ENCODE measurements at places on chromosomes 1 and 21.

DNA sequence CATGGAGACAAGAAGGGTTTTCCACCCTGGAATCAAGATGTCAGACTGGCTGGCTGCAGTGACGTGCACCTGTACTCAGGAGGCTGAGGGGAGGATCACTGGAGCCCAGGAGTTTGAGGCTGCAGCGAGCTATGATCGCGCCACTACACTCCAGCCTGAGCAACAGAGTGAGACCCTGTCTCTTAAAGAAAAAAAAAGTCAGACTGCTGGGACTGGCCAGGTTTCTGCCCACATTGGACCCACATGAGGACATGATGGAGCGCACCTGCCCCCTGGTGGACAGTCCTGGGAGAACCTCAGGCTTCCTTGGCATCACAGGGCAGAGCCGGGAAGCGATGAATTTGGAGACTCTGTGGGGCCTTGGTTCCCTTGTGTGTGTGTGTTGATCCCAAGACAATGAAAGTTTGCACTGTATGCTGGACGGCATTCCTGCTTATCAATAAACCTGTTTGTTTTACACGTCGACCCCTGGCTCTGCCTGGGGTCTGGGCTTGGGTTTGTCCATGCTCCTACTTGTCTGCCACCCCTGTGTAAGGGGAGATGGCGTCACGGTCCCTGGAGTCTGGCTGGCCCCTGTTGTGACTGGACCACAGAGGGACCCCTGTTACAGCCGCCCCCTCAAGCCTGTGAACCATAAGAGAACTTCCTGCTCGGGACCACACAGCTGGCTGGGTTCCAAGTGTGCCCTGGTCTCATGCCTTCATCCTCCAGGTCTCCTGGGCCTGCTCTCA is 20.9 kb upstream of the VPS13D start:
- DNase-seq: peak; percentile 74

DNA sequence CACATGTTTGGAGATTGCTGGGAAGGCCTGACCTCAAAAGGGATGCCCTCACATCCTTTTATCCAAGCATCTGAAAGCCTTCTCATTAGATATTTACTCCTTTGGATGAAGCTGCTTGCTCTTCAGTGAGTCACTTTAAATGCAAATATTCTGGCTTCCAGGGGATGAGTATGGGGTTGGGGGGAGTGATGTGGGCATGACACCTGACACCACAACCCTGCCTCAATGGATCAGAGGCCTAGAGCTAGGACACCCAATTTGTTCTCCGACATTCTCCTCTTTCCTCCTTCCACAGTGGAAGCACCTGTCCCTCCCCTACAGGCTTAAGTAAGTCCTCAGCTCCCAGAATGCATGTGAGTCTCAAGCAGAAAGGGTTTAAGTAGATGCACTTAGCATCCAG is 238.3 kb downstream of the OMA1 start:
- DNase-seq: no peak

- no peak for DNase-seq
These were observed 4.0 kb downstream of the TOMM40L start for GRCh38 chr1:161229896-161230295.

DNA sequence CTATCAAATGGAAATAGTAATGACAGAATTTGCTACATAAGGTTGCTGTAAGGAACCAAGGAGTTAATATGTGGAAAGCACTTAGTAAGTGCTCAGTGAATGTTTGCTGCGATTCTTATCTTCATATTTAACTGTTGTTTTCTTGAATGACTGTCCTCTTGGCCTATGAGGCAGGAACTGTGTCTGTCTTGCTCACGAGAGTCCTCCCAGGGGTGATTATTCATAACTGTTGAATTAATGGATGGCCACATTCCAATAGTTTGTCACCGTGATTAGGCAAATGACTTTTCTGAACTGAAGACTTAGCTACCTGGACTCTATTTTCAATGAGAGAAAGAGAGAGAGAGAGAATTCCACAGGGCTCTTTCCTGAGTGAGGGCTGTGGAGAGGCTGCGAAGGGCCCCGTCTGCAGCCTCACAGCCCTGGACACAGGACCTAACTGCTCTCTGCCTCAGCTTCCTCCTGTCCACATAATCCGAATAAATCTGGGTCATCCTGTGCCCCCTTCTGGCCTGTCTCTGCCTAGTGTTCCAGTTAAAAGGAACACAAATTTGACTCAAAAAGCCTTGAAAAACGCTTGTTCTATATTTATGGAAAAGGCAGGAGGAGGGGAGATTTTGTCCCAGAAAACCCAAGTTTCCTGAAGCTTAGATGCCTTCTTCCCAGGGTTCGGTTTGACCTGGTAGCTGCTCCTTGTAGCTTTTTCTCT is 8.5 kb downstream of the EDN2 start:
- no peak for DNase-seq

- no peak for DNase-seq
These were observed 9.0 kb downstream of the CTSK start for GRCh38 chr1:150799089-150799488.

DNA sequence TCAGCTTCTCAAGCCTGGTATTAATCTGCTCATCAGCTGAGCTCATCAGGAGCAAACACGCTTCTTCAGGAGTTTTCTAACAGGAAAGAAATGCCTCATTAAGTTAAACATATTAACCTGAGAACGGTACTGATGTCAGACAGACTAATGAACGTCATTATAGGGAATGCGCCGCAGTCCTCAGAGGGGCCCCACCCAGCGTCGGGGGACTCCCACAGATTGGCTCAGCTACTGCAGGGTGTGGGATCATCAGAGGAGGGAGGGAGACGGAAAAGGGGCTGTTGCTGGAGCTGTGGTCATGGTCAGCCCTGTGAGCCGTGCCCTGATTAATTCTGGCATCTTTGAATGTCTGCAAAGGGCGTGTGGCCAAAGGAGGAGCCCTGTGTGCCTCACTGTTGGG is 348.5 kb downstream of the PTPRU start:
- DNase-seq: no peak
